ENCODE measurements at places on chromosomes 2 and 18.
A peak's percentile ranks its signal among the peaks of the same experiment; 100 is the strongest.

GRCh38 chr2:222134654-222135053 lies 164.1 kb downstream of the PAX3 start:
- no peak for DNase-seq

DNA sequence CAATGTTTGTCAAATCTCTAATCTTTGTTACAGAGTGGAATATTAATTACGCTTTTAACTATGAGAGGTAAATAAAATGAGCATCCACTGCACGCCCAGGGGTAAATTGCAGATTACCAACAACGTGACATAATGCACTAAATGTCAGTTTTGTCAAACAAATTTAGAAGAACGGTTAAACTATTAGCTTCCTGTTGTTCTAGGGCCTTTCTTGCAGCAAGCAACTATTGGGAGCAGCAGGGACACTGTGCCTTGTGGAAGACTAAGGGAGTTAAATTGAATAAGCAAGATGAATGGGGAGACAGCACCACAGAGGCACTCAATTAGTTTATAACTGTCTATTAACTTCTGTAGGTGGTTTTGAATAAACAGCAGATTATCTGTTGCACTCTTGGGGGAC lies 391.0 kb upstream of the RAB12 start:
- DNase-seq: no peak

DNA sequence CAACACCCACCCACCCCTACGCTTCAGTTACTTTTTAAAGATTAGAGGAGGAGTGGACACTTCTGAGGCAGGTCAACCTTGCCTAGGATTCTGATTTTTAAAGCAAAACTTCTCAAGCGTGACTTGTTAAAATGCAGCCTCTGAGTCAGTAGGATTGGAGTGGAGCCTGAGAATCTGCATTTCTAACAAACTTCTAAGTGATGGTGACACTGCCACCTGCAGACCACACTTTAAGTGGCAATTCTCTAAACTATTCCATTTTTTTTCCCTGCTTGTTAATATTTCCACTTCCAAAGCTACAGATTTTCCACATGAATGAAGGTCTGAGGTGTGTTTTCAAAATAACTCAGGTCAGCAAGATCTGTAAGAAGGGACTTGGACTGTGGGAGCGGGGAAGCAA lies 171.1 kb upstream of the CCDC150 start:
- DNase-seq: no peak

- DNase-seq: no peak
Observed at GRCh38 chr18:47284721-47285395, 33.4 kb upstream of the SKOR2 start.

DNA sequence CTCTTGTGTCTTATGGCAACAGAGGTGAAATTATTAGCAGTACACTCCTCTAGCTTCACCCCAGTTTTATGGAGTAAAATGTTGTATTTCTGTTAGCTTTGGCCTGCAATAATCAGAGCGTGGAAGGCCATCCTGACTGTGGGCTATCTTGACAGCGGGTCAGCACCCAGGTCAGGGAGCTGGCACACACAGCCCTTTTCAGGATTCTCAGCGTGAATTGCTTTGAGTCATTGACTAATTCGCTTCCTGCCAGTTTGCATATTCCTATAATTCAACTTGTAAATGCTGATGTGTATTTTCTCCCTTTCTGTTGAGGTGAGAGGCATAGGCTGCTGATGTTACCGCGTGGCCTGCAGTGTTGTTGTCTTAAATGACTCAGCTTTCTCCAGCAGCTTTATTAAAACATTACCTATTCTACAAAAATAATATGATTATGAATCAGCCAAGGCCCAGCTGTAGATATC lies 109.6 kb upstream of the EML6 start:
- DNase-seq: no peak

DNA sequence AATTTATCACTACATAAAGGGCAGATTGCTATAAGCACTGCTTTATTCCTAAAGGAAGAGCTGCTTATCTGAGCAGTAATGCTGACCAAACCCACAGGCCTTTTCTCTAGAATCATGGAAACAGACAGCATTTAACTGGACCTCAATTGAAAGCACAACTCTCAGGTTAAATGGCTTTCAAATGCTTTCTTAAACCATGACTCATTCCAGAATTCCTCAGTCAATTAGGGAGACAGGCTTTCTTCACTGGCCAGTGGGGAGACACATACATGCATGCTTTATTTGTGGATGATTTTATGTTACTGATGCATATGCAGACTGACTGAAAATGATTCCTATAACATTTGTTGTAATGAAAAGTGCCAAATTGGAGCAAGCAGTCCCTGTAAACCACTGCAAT lies 114.6 kb downstream of the ACVR1 start:
- no peak for DNase-seq

DNA sequence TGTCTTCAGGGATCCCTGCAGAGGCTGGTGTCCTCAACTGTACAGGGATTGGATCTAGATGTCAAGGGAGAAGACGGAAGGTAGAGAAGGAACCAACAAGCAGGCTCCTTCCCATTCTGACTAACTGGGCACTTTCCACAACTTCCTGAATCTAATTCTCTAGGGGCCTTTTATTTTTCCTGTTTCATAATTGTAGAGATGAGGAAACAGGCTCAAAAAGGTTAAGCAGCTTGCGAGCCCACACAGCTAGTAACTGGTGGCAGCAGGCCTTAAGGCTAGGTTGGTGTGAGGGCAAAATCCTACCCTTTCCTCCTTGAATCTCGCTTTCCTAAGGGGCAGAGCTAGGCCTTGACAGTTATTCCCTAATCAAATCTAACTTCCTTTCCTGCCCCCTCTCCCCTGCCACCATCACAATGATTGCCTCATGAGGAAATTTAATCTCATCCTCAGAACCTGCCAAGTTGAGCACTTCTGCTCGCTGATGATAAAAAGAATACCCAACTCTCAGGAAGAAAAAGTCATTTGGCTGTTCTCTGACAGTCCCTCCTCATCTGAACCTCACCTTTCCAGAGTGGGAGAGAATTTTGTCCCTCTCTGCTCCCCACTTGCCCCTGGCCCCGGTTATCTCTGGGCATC lies 35.7 kb upstream of the POLE4 start:
- no peak for DNase-seq

- no peak for DNase-seq
Observed at GRCh38 chr2:186422226-186422625, 63.8 kb upstream of the ZC3H15 start.

- no peak for DNase-seq
Observed at GRCh38 chr2:238162251-238162845, 3.6 kb downstream of the ERFE start.

DNA sequence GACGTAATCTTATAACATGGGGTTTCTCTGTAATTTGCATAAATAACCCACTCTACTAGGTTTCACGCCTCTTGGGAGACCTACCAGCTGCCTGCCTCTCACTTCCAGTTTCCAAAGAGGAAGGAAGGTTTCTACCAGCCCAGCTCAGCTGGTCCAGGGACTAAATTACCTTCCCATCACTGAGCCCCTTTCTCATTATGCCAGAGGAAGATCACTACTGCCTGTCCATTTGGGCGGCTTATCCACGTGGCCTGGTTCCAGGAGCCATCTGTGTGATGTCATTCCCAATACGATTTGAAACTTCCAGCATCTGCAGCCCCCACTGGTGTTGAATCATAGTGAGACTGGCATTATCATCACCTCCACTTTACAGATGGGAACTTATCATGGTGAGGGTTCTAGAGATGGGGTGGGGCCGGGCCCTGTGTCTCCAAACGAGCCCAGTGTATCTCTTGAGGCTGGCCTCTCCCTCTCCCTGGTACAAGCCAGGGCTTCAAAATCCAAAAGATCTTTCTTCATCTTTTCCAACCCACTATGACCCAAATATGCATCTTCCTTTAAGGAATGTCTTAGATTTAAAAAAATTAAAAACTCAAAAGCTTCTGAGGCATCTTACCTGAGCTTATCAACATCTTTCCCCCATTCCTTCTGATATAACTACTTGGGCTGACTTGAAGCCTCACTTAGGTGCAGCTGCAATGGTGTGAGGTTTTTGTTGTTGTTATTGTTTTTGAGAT lies 140.8 kb downstream of the DDX1 start:
- DNase-seq: peak; percentile 24

GRCh38 chr18:58612315-58613055 lies 16.4 kb downstream of the ALPK2 start:
- DNase-seq: no peak

DNA sequence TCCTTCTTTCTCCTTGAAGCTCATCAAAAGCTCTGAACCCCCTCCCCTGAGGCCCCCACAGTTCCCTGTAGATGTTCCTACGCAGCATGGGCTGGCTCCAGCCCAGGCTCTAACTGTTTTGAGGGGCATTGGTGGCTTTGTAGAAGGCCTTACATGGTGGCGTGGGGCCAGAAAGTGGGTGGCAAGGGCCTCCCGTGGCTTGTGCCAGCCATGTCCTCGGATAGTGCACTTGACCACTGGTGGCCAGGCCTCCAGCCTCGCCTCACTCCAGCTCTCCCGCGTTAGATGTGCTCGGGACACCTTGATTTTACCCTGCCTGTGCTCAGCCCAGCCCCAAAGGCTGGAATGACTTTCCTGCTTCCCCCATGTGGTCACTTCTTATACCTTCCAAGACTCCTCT lies 92.9 kb downstream of the TWIST2 start:
- DNase-seq: no peak

Data from B cell (primary cell).